Stimulated activated CD8-positive, alpha-beta memory T cell treated with anti-CD3 and anti-CD28 coated beads, Interleukin-15, amount 100 ng/mL, for 1 hour (primary cell): ENCODE measurements at places on chromosomes 2 and 18.

DNA sequence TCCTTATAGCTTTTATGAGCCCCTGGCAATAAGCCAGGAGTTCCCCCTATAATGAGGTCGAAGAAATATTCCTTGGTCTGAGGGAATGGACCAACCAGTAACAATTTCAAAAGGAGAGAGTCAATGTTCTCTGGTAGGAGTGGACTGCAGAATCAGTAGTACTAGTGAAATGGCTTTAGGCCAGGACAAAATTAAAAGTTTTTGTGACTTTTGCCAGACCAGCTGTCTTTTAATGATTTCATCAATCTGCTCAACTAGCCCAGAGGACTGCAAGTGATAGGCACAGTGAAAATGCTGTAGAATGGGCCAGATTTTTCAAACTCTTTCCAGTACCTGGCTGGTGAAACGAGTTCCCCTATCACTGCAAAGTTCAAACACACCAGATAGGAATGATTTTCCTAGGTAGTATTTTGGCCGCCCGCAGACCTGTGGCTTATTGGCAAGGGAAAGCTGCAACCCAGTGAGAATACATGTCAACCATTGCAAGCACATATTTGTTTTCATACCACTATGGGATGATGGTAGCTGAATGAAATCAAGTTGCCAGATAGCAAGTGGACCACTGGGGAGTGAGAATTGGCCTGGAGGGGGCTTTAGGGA is 45.5 kb downstream of the CERS6 start:
- no peak for DNase-seq

- DNase-seq = no peak
Observed at GRCh38 chr18:64674694-64675093, 525.8 kb upstream of the LINC00305 start.

DNA sequence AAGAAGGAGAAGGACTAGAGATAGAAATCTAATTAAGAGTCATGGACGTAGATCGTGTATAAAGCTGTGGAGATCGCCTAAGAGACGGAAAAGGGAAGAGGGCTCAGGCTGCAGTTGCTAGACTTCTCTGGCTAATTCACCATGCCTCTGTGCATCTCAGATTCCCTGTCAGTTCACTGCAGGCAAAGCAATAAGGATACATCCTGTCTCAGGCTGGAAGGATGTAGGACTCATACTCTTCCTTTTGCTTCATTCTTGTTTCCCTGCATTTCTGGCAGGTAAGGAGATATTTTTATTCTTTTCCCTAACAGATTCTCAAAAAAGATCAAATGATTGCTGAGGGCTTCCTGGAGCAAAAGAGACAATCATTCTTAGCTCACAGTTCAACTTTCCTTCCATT is 112.5 kb downstream of the AP1S3 start:
- no peak for DNase-seq

DNA sequence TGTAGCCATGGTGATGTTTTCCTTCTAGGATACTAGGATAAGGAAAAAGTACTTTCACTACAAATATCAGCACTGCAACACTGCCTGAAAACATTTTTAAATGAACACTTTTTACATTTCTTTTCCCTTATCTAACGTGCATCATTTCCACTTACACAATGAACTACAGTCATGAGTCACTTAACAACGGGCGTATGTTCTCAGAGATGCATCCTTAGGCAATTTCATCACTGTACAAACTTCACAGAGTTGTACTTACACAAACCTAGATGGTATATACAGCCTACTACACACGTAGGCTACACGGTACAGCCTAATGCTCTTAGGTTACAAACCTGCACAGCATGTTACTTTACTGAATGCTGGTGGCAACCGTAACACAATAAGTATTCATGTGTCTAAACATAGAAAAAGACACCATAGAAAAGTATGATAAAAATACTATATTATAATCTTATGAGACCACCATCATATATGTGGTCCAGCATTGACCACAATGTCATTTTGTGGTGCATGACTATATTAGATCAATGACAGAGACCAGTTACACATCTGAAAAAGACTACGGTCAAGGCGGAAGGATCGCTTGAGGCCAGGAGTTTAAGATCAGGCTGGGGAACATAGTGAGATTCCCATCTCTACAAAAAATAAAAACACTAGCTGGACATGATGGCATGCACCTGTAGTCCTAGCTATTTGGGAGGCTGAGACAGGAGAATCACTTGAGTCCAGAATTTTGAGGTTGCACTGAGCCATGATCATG is 39.8 kb downstream of the WDR33 start:
- no peak for DNase-seq

GRCh38 chr2:115678129-115678528 is 1235.7 kb downstream of the DPP10 start:
- no peak for DNase-seq

GRCh38 chr2:44191739-44192138 is 23.1 kb downstream of the PPM1B start:
- DNase-seq = no peak

- DNase-seq = no peak
Observed at GRCh38 chr2:121343191-121343590, 58.2 kb upstream of the TFCP2L1 start.

GRCh38 chr2:3493615-3494007 is 25.7 kb downstream of the ADI1 start:
- DNase-seq = no peak

DNA sequence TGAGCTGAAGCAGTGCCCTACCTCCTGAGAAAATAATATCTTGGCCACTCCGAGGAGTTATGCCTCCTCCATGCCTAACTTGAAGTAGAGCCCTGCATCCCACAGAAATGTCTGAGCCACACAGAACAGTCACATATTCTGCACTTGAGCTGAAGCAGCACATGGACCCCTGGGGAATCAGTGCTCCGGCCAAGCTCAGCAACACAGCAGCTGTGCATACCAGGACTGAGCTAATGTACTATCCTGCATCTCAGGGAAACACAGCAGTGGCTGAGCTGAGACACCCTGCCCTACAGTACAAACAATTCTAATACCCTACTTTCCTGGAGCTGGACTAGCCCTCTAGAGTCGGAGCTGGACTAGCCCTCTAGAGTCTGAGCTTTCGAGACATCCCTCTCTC is 166.9 kb downstream of the ZNF516 start:
- DNase-seq = no peak
